ENCODE measurements at places on chromosomes 1 and 21. TPM values are rescaled to one million over a fixed set of nuclear protein-coding genes. Genes with fewer than 3 reads are reported as not detected.

Gene NLRP3
- total RNA-seq, result 3.5 TPM

Gene RIPPLY3
- 0.44 TPM for total RNA-seq

Gene CELA2B
- not detected for total RNA-seq

Gene HTR6
- not detected for total RNA-seq

GRCh38 chr1:232416026-232416568 is 213.8 kb downstream of the SIPA1L2 start:
- H3K36me3 ChIP-seq, result peaks cover 41% of the 10 kb centered on the region
- no peaks in the 10 kb centered on the region for H3K27me3 ChIP-seq
- H3K27ac ChIP-seq, result no peak overlapping the region
- no peak for DNase-seq
- H3K4me1 ChIP-seq, result no peaks in the 10 kb centered on the region

DNA sequence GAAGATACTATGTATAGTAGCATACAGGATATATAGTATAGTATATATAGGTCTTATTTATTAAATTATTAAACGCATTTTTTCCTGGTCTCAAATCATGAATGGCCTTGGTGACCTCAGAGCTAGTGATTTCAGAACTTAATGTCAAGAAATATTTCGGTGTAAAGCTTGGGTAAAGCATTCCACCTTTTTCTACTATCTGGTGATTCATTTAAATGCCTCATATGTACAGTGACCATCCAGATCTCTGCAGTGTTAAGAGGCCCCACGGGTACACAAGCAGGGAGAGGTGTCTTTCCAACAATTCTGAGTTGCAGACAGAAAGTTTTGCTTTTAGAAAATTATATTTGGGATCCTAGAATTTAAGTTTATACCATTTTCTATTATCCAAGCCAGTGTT is 626.5 kb downstream of the PTPRC start:
- H3K4me1 ChIP-seq, result no peaks in the 10 kb centered on the region
- no peak overlapping the region for H3K4me3 ChIP-seq
- no peak overlapping the region for H3K27ac ChIP-seq
- no peaks in the 10 kb centered on the region for H3K36me3 ChIP-seq

DNA sequence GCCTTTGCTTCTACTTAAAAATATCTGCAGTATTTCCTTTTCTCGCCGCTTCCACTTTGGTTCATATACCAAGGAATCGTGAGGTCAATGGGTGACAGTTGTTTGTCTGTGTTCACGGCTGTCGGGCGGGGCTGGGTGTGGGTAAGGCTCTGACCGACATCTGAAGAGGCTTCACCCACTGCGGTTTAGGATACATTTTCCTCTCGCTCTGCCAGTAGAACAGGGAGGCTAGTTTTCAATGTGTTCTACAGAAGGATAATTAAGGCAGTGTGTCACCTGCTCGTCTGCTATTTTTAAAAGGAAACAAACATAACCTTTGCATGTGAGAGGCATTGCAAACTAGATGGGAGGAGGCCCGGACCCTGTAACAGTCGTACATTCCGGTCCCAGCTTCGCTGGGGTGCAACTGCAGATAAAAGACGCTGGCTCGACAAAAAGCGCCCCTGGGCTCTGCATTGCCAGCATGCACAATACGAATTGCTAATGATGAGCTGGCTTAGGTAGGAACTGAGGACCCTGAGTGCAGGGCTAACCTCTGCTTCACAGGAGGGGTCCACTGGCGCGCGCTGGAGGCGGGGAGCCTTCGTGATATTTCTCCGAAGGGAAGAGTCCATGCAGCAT is 8.5 kb upstream of the ERG start:
- no peak for DNase-seq
- H3K4me3 ChIP-seq, result peak overlapping the region; percentile 42
- no peaks in the 10 kb centered on the region for H3K27me3 ChIP-seq
- H3K4me1 ChIP-seq, result peaks cover 15% of the 10 kb centered on the region
- H3K36me3 ChIP-seq, result no peaks in the 10 kb centered on the region

DNA sequence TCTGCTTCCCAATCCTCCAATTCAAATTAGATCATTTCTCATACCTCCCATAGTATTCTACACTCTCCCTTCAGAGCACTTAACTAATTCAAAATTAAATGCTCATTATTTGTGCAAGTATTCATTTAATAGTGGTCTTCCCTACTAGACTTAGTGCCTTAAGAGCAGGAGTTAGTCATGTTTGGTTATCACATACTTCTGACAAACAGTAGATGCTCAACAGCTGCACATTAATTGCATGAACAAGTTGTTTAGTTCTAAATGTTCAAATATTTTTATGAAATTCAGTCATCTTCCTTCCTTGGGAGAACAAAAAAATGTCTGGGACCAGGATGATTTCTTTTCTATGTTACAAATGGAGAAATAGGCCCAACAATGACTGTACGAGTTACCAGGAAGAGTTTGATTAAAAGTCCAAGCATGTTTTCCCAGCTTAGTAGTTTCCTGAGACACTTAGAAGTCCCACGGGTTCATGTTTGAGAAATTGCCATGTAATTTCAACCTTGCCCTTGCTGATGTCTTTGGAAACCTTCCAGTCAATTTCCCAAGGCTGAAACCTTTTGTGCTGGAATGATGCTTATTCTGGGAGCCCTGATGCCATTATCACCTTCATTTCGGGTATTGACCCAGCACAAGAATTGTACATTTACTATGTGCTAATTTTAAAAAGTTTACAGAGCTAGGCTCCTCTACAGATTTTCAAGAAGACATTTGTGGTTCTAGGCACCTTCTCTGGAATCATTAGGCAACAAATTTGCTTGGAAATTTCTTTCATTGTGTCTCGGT is 437.9 kb upstream of the PLXNA2 start:
- no peaks in the 10 kb centered on the region for H3K36me3 ChIP-seq
- no peak overlapping the region for H3K4me3 ChIP-seq
- no peaks in the 10 kb centered on the region for H3K27me3 ChIP-seq

DNA sequence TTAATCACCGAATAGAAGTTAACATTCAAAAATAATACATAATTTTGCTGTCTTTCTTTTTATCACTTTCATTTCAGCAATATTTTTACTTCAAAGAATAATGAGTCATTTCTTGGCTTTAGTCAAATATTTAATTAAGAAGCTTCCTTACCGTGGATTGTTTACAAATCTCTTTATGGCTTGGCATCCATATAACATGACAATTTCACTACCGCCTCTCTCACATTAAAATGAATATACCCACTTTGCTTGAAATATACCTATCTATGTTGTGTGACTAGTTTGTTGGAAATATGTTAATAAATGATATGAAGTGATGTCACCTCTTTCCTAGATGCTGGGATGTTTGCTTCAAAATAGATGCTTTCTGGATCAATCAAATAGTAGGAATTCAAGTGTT is 1203.9 kb downstream of the AMY1C start:
- H3K4me3 ChIP-seq, result no peak overlapping the region
- no peak for DNase-seq
- H3K27ac ChIP-seq, result no peak overlapping the region
- no peaks in the 10 kb centered on the region for H3K36me3 ChIP-seq

DNA sequence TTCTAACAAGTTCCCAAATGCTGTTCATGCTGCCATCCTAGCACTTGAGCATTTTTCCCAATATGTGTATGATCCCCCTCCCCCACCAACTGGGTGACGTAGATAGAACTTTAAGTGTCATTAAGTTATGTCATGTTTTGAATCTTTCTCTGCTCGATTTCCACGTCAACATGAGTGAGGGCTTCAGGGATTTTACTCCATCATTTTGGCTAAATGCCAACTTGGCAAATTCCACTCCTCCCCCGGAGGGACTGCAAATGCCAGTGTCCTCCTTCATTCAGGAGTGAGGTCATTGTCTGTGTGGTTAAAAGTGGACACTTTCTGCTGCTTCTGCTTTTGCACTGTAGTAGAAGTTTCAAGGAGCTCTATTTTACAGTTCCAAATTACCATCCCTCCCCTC is 201.7 kb downstream of the FGGY start:
- peaks cover 19% of the 10 kb centered on the region for H3K4me1 ChIP-seq
- no peak for DNase-seq
- no peaks in the 10 kb centered on the region for H3K36me3 ChIP-seq
- H3K4me3 ChIP-seq, result no peak overlapping the region

DNA sequence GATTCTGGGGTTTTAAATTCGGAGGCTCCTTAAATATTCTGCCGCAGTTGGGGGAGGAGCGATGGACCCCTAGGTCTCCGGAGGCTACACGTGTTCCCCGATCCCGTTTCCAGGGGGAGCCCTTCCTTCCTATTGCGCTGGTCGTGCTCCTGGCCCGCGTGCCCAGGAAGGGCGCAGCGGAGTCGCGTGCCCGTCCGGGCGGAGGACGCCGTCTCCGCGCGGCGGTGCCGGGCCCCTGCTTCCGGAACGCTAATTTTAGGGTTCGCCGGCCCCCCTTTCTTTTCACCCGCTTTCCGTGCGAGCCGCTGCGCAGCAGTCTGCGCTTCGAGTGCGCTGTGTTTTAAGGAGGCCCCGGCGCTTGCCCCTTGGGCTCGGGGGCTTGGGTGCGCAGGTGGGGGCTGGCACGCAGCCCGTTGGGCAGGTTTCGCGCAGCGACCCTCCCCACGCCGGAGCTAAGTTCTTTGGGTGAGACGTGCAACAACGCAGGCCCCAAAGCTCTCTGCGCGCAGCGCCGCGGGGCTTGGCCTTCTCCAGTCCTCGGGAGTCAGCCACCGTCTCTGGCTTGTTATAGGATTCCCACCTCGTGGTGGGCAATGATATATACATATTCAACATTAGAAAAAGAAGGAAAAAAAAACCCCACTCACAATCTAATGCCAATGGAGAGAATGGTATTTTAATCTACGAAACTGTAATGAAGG is 43.5 kb upstream of the DNAJC6 start:
- H3K27ac ChIP-seq, result no peak overlapping the region
- H3K4me3 ChIP-seq, result peak overlapping the region; percentile 59
- H3K36me3 ChIP-seq, result no peaks in the 10 kb centered on the region
- peaks cover 23% of the 10 kb centered on the region for H3K4me1 ChIP-seq

GRCh38 chr1:86926883-86927282 is 12.4 kb downstream of the HS2ST1 start:
- DNase-seq, result no peak
- H3K27me3 ChIP-seq, result no peaks in the 10 kb centered on the region
- H3K4me3 ChIP-seq, result no peak overlapping the region
- H3K27ac ChIP-seq, result no peak overlapping the region
- H3K36me3 ChIP-seq, result no peaks in the 10 kb centered on the region

- H3K4me1 ChIP-seq, result no peaks in the 10 kb centered on the region
- no peak for DNase-seq
- H3K27me3 ChIP-seq, result no peaks in the 10 kb centered on the region
- H3K27ac ChIP-seq, result no peak overlapping the region
- no peaks in the 10 kb centered on the region for H3K36me3 ChIP-seq
- no peak overlapping the region for H3K4me3 ChIP-seq
These were observed 588.3 kb upstream of the USP24 start for GRCh38 chr1:55803429-55803828.

GRCh38 chr21:36927719-36928117 is 38.8 kb downstream of the HLCS start:
- no peak overlapping the region for H3K4me3 ChIP-seq
- H3K36me3 ChIP-seq, result peaks cover 7% of the 10 kb centered on the region
- no peak overlapping the region for H3K27ac ChIP-seq
- DNase-seq, result peak; percentile 73

DNA sequence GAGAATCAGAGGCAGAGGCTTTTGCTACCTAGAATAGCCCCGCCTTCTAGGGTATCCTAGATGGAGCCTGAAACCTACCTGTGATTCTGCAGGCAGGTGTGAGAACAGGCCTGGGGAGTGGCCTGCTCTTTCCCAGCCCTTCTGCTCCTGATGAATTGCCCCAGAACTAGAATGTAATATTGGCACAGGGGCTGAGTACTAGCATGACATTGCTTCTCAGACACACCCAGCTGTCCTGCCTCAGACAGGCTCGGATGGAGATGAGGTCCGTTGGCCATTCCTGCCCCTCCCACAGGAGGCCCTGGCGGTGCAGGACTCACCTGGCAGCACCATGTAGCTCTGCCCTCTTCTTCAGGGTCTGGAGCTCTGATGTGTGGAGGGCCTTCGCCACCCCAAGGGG is 237.6 kb downstream of the GRIK3 start:
- peaks cover 3% of the 10 kb centered on the region for H3K27me3 ChIP-seq
- no peaks in the 10 kb centered on the region for H3K36me3 ChIP-seq
- H3K4me3 ChIP-seq, result no peak overlapping the region
- no peak overlapping the region for H3K27ac ChIP-seq
- DNase-seq, result no peak
- no peaks in the 10 kb centered on the region for H3K4me1 ChIP-seq

DNA sequence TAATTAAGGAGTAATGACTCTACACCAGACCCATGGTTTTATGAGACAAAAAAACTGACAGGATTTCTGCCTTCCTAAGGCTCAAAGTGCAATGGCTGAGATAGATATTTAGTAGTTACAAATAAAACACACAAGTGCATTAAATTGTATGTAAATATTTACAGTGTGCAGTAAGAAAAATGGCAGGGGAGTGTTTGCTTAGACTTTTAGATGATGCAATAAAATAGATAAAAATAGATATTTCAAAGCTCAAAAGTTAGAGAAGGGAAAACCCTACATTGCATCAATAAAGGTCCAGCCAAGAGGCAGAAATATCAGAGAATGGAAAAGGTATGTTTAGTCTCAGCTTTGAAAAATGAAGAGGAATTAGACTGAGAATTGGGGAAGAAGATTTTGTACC is 226.3 kb upstream of the FGGY start:
- no peak overlapping the region for H3K4me3 ChIP-seq
- H3K4me1 ChIP-seq, result peaks cover 21% of the 10 kb centered on the region
- DNase-seq, result no peak
- H3K36me3 ChIP-seq, result no peaks in the 10 kb centered on the region

GRCh38 chr1:98468111-98468717 is 193.3 kb upstream of the SNX7 start:
- no peak for DNase-seq
- H3K4me1 ChIP-seq, result no peaks in the 10 kb centered on the region
- H3K27me3 ChIP-seq, result no peaks in the 10 kb centered on the region
- no peak overlapping the region for H3K27ac ChIP-seq
- H3K36me3 ChIP-seq, result no peaks in the 10 kb centered on the region

DNA sequence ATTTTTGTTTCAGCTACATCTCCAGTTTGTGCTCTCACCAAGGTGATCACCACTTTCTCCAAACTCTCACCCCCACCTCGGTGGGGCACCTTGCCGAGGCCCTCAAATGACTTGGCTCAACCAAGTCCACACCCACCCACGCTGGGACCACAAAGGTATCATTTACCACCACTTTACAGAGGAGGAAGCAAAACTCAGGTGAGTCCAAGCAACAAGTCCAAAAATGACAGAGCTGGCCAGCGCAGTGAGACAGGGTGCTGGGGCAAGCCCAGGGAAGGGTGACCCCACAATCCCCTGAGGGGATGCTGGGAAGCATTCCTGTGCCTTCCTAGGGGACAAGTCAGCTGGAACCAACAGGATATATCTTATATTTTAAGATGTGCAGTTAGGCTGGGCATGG is 24.7 kb downstream of the SSBP3 start:
- peaks cover 59% of the 10 kb centered on the region for H3K4me1 ChIP-seq
- H3K36me3 ChIP-seq, result peaks cover 11% of the 10 kb centered on the region
- no peak for DNase-seq
- H3K27me3 ChIP-seq, result no peaks in the 10 kb centered on the region
- no peak overlapping the region for H3K27ac ChIP-seq

Measured in lower lobe of right lung (tissue), 2 donors.